ENCODE measurements at places on chromosomes 5 and 9. TPM values are rescaled to one million over a fixed set of nuclear protein-coding genes. Genes with fewer than 3 reads are reported as not detected.

DNA sequence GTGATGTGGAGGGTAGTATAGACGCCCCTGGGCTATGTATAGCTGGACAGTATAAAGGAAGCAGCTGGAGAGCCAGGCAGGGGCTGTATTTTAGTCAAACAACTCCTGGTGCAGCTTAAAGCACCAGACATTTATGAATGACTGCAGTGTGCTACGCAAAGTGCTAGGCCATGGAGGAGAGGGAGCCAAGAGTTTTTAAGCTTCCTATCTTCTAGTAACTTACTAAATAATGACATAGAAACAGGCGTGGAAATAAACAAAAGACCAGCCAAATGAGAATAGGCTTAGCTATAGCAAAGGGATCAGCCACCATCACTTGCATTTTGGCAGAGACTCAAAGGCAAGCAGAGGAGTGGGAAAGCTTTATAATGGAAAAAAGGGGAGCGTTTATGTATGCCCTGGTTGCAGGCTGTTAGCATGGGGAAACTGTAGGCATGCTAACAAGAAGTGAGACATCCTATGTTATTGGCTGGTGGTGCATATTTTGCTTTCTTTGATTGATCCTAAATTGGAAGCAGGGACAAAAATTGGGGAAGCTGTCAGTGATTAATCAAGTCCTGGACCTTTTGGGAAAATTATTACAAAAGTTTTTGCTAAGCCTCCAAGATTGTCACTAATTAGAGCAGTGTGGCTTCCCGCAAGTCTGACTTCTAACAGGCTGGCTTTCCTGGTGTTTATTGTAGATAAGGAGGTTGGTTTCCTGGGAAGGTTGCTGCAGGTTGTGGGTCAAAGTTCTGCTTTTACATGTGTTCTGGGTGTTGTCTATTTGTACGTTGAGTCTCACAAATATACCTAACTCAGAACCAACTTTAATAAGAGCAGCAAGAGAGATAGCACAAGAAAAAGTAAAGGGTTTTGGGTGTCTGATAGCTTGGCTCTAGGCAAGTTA lies 46.6 kb downstream of the RAB3C start:
- peak; percentile 69 for DNase-seq

DNA sequence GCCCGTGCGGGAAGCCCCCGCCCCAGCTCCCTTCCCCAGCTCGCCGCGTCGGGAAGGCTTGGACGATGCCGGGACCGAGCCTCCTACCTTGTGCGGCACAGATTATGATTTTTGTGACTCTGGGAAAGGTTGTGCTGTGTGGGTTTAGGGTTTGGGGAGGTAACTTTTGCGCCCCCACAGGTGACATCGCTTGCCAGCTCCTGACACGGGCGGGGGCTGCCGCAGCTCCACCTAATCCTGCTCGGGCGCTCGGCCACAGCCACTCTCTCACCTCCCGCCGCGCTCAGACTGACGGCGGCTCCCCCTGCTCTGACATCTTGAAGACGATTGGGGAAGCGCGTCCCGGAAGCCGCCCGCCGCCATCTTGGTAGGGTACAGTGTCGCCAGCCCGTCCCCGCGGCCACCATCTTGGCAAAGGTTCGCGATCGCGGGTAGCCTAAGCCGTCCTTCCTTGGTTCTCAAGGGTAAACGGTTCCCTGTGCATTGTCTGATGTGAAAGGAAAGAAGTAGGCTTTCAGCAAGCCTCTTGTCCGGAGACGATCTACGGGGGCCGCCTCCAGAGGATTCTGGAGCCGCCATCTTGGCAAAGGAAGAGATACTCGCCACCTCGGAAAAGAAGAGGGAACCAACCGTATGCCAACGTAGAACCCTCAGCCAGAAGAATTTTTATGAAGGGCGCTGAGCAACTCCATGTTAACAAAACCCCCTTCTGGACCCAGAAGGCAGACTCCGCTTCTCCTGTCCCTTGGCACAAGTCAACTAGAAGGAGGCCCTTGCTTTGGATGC lies 1.8 kb upstream of the NR3C1 start:
- DNase-seq, result peak; percentile 94

DNA sequence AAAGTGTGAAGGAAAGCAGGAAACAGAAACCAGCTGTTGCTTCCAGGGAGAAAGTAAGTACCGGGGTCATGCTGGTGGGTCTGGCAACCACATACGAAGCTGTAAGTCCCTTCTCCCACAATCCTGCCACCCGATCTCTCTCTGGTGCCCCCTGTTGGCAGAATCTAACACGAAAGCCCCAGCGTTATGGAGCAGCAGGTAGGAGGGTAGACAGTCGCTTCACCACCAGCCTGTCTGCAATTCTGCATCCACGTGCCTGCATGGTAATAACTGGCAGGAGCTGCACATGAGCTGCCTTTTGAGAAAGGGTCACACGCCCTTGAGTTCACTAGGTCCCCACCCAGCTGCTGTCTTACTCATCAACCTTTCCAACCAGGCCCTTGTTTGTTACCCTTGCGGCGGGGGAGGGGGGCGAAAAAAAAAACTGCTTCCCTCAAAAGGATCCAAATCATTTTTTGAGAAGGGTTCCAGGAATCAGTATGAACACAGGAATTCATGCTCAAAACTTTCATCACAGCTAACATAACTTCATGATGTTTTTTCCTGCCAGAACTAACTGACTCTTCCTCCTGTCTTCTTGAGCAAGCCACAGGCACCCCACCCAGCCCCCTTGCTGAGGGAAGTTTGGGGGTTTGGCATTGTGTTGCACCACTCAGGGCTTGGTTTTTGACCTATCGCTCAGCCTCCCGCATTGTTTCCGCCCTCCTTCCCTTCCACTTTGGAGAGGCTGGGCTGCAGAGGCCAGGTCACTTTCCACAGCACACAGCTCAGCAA lies 19.6 kb upstream of the TMEM252 start:
- DNase-seq, result peak; percentile 38

DNA sequence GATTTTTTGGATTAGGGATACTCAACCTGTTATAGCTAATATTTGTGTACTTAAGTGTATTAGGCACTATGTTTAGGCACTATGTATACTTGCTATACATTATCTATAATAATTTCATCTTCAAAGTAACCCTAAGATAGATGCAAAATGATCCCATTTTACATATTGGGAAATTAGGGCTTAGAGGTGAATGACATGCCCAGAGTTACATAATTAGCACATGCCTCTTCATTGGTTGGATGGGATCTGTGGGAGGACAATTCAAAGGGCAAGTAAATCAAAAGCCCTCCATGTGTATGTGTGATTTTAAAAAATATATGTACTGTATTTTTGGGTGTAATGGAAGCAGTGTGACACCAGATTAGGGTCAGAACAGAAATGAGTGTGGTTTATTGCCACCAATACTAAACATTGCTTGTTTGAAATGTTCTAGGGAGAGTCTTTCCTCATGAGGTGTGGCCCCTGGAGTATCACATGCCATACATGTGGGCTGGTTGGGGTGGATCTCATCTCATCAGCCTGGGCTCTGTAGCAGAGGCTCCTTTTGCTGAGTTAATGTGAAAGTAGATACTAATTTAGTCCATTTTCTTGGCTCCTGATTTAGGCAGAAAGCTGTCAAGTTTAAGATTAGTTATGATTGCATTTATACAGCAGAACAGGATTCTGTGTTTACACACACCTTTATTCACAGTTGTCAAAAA lies 5.5 kb downstream of the C9orf85 start:
- no peak for DNase-seq

GRCh38 chr5:19492861-19493260 lies 495.1 kb downstream of the CDH18 start:
- no peak for DNase-seq

DNA sequence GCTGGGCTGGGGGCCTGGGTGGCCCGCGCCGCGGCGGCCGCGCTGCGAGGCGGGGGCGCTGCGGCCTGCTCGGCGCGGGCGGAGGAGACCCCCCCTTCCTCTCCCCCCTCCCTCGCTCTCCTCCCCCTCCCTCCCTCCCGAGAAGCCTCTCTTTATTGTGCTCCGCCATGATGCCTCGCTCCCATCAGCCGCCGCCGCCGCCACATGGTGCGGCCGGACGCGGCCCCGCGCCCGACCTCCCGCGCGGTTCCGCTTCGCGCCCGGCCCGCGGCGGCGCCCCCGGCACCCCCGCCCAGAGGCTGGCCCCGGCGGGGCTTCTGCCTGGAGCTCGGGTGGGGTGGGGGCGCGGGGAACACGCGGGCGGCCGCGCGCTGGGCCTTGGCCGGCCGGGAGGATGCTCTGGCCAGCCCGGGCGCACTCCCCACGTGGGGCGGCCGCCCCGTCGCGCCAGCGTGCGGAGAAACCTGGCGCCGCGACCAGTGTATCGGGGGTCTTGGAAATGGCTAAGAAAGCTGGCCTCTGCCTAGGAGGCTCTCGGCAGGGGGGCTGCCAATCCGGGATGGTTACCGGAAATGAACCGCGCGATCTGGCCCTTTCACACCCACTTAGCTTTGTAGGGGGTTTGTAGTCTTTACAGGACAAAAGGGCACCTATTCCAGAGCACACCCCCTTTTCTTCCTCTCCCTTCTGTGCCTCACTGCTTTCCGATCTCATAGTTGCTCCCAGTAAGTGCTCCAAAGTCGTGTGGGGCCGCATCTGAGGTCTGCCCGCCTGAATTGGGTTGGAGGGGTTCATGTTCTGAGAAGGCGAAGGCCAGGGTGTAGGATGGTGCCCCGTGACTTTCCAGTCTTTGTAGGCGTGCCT lies 1.0 kb downstream of the SET start:
- DNase-seq, result peak; percentile 81

GRCh38 chr5:73031839-73032238 lies 76.0 kb downstream of the FCHO2 start:
- peak; percentile 76 for DNase-seq

- no peak for DNase-seq
Measured at GRCh38 chr5:149277801-149278200, 6.1 kb downstream of the AFAP1L1 start.

- DNase-seq, result no peak
Measured at GRCh38 chr9:1875921-1876448, 139.2 kb upstream of the SMARCA2 start.

- DNase-seq, result no peak
Measured at GRCh38 chr5:133925866-133926488, 42.4 kb downstream of the C5orf15 start.

DNA sequence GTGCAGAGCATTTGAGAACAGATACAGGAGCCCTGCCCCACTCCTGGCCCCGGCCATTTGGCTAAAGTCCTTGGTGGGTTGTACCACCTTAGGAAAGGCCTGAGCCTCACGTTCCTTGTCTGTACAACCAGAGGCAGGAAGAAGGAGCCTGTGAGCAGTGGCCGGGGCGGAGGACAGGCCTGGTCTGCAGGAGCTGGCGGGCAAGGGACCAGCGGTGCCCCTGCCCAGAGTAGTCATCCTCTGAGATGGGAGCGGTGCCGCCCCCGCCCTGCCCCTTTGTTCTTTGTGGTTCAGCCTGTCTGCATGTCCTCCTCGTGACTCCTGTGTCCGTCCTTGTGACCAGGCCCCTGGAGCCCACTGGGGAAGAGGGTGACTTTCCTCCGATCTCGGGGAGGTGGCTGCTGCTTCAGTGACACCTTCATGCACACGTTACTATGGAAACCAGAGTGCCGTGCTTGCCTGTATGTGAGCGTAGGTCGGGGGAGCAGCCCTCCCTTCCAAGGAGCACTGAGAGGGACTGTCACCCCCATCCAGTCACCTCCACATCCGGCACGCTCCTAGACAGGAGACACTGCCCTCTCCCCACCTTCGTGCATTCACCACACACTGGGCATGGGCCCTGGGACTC lies 42.9 kb downstream of the UNC5A start:
- no peak for DNase-seq

DNA sequence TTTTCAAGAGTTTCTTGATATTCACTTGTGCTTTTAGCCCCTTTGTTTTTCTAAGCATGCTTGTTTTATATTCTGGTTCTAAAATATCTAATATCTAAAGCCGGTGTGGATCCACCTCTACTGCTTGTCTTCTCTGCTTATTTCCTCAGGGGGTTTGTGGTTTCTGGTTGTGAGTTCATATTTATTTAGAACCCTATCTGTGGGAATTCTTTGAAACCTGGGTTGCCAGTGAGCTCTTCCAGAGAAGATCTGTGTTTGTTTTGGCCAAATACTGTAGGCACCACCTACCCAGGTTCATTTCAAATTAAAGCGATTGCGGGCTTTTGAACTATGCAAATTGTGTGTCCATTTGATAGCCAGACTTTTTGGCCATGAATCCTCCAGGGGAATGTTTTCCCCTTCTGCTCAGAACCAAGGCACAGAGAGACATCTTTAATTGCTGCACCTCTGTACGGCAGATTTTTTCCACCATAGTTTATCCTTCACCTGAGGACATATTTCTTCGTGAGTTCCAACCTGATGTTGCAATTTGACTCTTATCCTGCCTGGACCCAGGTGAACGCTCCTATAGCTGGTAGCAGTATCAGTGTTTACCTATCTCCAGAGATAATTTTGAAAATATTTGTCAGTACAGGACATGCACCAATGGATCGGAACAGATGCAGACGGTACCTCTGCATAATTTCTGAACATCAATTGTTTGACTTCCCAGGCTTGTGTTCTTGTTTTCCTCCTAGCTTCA lies 2.4 kb upstream of the ZBTB43 start:
- DNase-seq, result no peak

DNA sequence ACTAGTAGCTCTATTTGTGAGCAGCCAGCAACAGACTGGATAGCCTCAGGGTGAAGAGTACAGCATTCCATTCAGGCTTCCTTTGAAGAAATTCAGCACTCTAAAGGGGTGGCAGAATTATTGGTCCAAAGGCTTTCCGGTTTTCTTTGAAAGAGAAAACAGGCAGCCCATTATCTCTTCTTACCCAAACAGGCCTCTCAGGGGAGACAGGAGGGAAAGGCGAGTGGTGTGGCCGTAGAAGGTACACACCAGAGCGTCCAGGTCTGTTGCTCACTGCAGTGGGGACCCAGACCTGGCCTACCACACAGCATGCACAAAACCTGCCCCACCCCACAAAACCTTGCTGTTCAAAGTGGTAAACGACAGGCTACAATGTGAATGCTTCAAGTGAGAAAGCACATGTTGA lies 83.3 kb downstream of the ZNF608 start:
- no peak for DNase-seq

DNA sequence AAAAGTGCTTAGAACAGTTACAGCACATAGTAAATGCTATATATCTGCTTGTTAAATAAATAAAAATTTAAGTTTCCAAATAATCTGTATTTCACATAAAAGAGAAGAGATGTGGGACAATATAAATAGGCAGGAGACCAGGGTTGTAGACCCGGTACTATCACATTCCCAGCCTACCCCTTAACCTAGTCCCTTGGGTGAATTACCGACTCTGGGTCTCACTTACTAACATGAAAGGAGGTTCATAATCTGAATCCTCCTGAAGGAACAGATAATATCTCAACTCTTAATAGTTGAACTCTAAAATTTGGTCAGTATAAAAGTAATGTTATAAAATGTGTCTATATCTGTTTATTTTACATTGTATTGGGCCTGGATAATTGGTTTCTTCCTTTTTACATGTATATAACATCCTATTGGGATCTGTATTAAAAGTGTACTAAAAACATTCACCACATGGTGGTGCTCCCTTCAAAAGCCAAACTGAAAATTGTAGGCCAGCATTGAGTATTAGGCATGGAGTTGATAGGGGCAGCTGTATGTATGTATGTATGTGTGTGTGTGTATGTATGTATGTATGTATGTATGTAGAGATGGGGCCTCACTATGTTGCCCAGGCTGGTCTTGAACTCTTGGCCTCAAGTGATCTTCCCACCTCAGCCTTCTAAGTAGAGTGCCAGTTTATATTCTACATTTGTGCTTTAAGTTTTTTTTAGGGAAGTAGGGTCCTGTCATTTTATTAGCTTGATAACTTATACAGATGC lies 64.2 kb upstream of the ABL1 start:
- DNase-seq, result peak; percentile 89

SLC46A2 gene
- not detected for total RNA-seq

EXOSC3 gene
- 27.7 TPM for total RNA-seq

SMIM33 gene
- total RNA-seq, result not detected
